ENCODE measurements at places on chromosomes 1 and 21.

- DNase-seq, result peak; percentile 3
These were observed 14.7 kb downstream of the TFF2 start for GRCh38 chr21:42336054-42336453.

DNA sequence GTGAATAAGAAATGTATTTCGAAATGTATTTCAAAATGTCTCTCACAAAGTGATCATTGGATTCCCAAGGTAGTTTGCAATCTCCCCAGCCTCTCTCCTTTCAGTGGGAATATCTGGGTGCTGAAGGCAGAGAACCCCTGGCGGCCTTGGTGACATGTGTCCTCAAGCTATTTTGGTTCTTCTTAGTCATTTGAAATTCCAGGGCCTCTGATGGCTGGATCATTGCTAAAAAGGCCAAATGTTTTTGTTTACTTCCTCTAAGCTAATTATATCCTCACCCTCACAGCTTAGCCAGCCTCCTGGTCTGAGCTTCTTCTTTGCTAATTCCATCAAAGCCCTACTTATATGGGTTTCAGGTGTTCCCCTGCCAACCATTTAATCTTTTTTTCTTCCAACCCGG lies 71.2 kb downstream of the LRRC40 start:
- no peak for DNase-seq

DNA sequence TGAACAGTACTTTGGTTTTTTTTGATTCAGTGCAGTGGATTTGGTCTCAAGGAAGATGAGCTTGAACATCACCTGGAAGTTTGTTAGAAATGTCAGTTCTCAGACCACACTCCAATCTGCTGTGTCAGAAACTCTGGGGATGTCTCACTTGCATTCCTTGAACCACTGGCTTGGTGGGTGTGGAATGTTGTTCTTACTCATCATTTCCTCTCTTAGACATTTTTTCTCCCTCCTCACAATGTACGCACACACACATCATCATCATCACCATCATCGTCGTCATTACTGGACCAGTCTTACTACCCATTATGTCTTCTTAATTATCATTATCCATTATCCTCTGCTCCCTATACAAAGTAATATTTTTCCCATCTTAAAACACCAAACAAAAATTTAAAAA lies 91.9 kb upstream of the KCNK2 start:
- DNase-seq, result no peak

DNA sequence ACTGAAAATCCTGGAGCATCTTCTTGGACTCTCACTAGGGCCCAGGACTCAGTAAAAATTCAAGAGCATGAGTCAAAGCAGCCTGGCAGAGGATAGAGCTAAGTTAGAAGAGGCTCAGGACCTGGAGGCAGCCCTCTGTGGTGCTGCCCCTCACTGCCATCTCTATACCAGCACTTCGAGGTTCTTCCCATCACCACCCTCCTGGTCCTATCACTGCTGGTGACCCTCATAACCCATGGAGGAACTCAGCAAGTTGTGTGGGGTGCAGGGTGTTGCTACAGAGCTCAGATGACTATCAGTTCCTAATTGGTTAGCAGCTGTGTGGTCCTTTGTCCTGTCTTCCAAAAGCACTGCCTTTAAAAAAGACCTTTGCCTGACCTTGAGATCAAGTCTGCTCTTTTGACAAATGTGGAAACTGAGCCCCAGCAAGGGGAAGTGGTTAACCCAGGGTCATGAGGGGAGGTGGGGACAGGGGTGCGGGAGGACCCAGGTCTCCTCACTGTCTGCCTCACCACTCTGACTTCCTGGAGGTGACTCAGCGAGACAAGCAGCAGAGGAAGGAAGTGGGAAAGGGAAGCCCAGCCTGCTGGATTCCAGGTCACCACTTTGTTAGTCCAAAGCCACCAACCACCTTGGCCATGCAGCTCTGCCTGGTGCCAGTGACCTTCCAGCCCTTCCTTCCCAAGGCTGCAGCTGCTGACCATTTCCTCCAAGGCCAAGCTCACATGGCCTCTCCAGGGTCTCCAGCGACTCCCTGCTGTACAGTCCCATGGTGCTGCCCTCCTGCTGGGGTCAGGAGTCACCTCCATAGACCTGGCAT lies 199.4 kb upstream of the EDN2 start:
- no peak for DNase-seq

GRCh38 chr1:63261736-63262458 lies 60.5 kb upstream of the FOXD3 start:
- DNase-seq, result no peak

DNA sequence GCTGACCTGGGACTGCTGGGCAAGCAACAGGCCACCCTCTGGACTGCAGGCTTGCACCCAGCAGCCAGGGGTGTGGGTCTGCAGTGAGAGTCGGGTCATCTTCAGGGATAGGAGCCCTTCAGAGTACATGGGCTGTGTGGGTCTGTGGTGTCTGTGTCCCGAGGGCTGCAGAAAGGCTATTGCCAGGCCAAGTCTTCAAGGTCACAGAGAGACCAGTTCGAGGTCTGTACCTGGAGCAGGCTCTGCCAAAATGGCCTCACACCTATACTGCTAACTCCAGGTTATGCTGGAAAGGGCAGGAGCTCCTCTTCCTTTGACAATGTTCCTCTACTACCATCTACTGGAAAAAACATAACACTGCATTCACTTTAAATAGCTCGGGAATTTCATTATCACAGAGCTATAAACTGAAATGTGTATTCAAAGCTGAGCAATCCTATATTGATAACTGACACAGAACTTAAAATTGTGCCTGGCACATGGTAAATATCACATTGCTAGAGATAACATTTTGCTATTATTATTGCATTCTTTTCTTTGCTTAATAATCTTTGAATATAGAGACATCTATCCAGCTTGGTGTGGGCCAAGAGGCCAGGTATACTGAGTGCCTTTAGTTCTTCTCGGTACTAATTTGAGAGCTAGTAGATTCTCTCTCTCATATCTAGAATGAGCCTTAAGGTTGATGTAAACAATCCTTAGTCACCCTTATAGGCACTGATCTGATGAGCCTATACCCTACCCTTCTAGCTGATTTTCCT lies 6.9 kb upstream of the DNAH14 start:
- no peak for DNase-seq

GRCh38 chr1:178284058-178284457 lies 190.2 kb downstream of the RASAL2 start:
- no peak for DNase-seq
